ENCODE measurements at places on chromosomes 5 and 9.

DNA sequence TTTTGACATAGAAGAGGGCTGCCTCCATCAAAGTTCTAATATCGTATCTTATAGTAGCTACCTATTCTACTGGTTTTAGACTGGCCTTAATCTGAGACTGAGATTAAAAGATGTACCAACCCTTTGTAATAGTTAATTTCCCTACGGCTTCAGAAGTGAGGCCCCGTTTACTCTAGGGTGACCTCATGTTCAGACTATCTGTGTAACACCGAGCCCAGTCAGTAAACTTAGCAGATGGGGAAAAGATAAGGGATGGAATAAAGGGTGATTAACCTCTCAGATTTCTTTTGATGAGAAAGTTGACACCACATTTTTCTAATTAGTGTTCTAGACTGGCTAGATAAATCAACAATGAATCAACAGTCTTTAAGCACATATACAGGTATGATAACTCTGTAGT lies 283.1 kb downstream of the KCTD16 start:
- DNase-seq: no peak

GRCh38 chr9:129887334-129888292 lies 52.4 kb downstream of the USP20 start:
- no peak for DNase-seq

GRCh38 chr5:168721966-168722365 lies 142.8 kb upstream of the PANK3 start:
- DNase-seq: no peak

DNA sequence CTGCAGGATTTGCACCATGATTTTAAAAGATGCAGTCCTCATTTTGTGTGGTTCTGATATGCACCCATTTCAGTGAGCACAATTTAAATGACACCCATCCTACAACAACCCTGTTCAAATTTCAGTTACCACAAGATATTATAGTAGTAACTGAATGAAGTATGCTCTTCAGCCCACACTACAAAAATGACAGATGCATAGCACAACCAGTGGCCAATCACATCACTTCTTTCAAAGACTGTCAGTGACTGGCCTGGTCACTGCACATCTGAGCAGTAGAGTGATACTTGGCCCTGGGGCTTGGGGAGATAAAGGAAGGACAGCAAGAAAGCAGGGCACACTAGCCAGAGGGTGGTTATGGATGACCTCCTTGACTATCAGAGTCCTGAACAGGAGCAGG lies 19.8 kb upstream of the IFNK start:
- DNase-seq: no peak

DNA sequence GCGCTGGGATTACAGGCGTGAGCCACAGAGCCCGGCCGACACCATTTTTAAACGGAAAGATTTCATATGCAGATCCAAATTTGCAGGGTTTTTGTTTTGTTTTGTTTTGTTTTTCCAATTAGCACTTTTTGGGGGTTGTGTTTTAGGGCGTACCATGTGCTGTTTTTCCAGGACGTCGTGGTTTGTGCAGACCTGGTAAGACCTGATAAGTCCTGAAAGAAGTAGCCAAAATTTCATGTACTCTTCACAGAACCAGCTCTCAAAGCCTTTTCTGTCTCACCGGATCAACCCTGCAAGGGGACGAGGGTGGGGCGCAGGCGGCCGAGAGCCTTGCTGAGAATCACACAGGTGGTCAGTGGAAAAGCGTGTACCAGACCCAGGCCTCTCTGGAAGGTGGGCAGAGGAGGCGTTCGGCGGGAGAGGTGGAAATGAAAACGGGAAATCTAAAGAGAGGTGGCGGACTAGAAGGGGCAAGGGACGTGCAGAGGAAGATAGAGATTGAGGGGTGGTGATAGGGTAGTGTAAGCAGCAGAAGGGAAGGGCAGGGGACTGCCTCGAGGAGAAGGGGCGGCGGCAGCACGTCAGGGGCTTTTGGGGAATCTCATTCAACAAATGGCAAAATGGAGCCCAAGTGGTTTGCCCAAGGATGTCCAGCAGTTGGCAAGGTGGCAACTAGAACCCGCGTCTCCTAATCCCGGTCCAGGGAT lies 1.1 kb upstream of the FAF2 start:
- DNase-seq: no peak

DNA sequence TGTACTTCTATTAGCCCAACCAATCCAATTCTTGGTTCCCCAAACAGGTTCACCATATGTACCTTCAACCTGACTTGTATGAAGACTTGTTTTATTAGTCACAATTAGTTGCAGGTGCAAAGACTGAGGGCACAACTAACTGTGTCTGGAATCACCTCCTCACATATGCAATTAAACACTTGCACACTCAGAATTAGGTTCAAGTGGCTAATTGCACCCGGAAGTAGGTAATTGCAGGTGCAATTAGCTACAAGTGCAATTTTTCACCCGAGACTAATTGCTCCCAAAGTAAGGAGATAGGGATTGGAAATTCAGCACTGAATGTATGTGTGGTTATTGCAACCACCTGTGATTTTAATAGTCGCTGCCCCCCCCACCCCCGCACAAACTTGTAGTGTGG lies 338.9 kb downstream of the ZSWIM6 start:
- DNase-seq: no peak

GRCh38 chr9:116471093-116471906 lies 215.8 kb upstream of the TRIM32 start:
- peak; percentile 82 for DNase-seq

- DNase-seq: no peak
These were observed 11.9 kb downstream of the VAV2 start for GRCh38 chr9:133979921-133980863.

GRCh38 chr5:72268753-72269410 lies 51.2 kb downstream of the MRPS27 start:
- no peak for DNase-seq

- no peak for DNase-seq
These were observed 203.2 kb downstream of the SEMA6A start for GRCh38 chr5:116371431-116371830.

- DNase-seq: no peak
These were observed 79.1 kb downstream of the FEM1C start for GRCh38 chr5:115465431-115465830.

DNA sequence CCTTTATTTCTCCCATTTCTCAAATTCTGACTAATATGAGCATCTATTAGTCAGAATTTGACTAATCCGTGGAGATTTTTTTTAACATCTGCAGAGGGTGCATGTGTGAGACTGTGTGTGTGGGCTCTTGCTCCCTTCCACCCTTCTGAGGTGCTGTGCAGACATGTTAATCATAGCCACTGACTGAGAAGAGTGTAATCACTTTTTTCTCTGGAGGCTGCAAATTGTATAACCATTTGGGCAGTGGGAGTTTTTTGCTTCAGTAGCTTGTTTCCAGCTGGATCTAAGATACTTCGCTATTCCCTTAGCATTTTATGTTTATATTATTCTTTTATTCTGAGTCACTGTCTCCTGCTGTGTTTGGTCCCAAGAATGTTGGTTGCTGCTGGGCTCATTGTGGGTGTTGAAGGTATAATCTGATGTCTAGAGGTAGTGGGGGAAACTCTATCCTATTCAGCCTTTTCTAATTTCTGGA lies 66.2 kb downstream of the ARHGEF28 start:
- DNase-seq: peak; percentile 83

DNA sequence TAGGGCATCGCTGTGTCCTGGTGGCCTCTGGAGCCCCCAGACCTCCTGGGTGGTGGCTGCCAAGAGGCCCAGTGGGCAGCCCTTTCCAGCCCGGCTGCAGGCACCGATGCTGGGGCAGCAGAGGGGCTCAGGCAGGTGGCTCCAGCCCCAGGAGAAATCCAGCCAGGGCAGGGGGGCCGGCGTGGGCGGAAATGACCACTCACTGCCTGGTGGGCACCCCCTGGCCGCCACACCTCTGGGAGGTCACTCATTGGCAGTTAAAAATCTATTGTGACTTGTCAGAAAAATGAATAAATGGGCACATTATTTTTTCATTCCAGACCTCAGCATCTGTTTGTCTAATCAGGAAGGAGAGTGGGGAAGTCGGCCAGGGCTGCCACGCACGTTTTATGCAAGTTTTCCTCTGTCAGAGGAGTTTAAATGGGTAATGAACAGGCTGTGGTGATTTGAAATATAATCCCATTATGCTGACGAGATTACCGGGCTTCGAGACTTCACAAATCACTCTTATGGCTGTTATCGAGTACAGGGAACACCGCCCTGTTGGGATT lies 171.9 kb downstream of the GAPVD1 start:
- DNase-seq: no peak

DNA sequence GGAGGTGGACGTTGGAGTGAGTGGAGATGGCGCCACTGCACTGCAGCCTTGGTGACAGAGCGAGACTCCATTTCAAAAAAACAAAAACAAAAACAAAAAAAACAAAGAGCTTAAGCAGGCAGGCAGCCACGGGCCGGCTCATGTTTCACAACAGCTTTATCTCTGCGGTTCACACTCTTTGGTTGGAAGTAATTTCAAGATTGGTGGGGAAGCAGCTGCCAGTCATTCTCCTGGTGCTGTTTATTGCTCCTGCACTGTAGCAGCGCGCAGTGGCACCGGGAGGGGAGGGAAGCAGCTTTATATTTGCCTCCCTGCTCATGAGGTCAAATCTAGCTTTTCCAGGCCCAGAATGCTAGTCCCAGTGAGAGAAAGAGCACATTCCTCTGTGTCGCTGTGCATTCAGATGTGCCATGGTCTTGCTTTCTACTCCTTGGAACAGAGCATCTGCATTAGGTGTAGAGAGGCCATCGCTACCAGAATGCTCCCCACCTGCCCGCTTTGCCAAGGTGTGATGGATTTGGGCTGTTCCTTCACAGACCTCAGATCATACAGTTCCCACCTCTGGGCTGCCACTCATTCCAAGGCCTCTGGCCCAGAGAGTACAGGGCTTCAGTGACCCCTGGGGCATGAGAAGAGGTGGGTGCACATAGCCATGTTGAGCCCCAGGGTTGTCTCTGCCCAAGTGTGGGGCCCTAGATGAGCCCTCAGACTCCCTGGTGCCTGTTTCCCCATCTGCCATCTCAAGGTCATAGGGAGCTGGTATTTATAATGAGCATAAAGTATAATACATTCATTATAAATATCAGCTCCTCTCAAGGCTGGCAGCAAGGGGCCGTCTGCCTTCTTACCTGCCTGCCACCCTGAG lies 270.4 kb downstream of the MED10 start:
- DNase-seq: no peak

DNA sequence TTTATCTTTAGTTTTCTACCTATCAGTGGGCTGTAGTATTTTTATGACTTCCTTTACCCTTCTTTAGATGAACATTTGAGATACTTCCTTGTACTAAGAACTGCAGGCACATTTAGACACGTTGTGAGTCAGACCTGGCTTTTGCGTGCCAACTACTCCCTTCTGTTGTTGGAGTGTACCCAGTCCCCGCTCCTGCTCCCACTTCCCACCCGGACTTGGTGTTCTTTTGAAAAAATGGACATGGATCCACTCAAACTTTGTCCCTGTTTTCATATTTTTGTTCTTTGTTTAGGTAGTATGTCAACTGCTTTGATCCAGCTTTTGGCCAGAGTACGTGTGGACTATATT lies 60.7 kb downstream of the PARP8 start:
- no peak for DNase-seq

GRCh38 chr5:139667001-139667729 lies 19.0 kb downstream of the CXXC5 start:
- DNase-seq: no peak

- no peak for DNase-seq
These were observed 41.6 kb upstream of the SLC30A5 start for GRCh38 chr5:69052181-69052580.

GRCh38 chr5:78746021-78746770 lies 97.6 kb upstream of the LHFPL2 start:
- no peak for DNase-seq

DNA sequence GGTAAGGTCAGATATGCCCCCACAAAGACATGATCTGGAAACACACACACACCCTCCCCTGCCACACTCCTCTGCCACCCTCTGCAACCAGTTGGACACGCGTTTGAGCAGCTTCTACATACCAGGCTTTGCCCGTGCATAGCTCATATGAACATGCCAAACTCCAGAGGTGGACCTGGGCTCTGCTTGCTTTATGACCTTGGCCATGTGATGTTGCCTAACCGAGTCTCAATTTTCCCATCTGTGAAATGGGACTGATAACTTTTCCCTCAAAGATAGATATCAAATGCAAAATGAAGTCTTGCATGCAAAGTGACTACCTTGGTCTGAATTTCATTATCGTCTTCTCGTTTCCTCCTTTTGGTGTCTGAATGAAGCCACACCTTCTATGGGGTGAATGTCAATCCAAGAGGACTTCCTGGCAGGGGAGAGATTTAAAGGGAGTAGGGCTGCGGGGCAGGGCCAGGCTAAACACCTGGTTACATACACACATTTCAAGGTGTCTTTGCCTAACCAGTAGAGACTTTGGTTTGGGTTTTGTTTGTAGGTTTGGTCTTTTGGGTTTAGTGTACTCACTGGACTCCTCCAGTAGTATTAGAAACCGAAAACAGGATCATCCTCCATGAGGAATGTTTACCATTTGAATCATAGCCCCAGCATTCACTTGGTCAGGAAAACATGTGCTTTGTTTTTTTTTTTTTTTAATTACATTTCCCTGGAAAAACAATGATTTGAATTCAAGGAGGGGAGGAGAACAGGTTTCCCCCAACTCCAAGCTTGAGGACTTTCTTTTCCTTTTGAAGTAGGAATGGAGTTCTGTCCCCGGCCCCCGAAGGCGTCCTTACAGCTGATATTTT lies 63.2 kb downstream of the COL27A1 start:
- DNase-seq: no peak

- DNase-seq: no peak
These were observed 53.6 kb downstream of the RXRA start for GRCh38 chr9:134379831-134380365.

DNA sequence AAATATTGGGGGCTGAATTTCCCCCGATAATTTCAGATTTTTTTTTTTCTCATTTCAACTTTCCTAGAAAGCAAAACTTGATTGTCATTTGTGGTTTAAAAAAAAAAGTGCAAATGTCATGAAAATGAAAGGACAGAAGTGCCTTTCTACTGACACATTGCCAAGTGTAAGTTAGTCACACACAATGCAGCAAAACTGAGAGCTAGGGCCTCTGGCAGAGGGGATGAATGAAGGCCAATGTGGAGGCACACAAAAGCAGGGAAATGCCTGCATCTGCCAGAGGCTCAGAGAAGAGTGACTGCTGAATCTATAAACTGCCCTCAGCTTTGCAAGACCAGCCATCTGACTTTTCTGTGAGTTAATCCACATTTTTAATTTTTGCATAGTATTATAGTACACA lies 6.8 kb upstream of the IFNA5 start:
- DNase-seq: no peak

DNA sequence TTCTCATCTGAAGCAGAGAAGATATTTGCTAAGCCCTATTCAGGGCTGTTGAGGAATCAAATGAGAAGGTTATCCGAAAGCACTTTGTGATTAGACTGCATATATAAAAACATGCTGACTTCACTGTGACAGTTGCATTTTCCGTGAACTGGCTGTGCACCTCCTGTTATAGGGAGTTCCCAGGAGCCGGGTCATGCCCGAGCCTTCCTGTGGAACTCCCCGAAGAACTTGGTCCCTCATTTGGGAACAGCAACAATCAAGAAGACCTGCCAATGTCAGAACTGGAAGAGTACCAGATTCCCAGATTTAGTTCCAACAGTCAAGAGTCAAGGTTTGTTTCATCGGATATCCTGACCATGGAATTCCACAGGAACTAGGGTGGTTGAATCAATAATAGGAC lies 130.4 kb upstream of the RAI14 start:
- DNase-seq: no peak
